ENCODE measurements at places on chromosomes 5 and 9. TPM values are rescaled to one million over a fixed set of nuclear protein-coding genes. Genes with fewer than 3 reads are reported as not detected.

DNA sequence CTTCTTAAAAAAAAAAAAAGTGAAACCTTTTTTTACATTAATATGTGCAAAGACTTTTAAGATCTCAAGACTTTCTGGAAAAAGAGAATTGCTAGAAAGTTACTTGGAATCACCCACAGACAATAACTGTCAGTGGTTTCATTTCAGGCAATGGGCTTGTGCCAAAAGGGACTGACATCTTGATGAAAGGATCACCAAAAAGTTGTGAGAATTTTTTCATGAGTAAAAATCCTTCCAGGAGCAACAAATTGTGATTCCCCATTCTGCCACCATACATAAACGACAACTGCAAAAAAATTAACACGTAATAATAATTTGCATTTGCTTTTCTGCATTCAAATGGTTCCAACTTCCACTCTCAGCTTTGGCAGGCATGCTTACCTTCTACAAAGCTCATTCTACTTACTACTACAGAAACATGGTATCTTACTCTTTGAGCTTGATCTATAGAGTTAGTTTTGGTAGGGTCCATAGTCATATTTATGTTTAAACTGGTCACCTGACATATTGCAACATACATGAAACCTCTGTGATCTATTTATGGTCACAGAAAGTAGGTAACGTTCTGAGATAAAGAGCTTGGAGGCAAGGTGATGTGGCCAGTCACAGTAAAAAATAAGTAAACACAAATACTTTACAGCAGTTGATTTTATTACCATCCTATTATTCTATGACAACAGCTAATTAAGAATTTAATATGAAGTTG, 3.0 kb downstream of the NREP start:
- no peak for DNase-seq

DNA sequence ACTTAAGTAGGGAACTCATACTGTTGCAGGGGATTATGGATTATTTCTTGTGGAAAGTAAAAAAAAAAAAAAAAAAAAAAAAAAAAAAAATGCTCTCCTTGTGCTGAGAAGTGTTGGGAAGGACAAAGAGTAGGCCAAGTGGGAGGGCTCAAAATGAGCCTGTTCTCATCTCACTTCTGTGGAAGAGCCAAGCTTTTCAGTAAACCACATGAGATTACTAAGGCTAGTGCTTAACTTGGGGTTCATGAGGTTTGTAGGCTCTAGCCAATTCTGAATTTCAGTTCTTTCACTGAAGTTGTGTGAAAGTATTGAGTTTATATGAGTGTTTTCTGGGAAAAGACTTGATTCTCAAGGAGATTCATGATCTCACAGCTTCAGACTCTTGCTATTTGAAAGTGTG, 23.0 kb upstream of the CEP78 start:
- DNase-seq: no peak

- no peak for DNase-seq
Observed at GRCh38 chr5:35900972-35901695, 37.3 kb downstream of the CAPSL start.

- DNase-seq: peak; percentile 36
Observed at GRCh38 chr5:91141642-91142041, 241.5 kb downstream of the ARRDC3 start.

DNA sequence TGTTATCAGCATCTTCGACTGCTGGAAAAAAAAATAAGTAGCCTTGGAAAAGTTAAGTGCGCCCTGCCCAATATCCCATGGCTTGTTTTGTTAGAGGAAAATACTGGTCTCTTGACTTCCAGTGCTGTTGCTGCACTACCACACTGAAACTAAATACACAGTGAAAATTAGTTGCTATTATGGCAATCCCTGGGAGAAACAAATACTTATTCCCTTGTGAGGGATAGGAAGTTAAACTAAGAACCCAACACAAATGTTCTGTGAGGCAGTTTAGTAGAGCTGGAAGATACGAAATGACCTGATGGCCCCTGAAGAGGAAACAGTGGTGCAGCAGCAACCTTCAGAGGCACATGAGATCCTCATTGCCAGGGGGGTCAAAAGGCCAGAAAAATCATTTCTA, 164.0 kb downstream of the ARL15 start:
- DNase-seq: no peak

DNA sequence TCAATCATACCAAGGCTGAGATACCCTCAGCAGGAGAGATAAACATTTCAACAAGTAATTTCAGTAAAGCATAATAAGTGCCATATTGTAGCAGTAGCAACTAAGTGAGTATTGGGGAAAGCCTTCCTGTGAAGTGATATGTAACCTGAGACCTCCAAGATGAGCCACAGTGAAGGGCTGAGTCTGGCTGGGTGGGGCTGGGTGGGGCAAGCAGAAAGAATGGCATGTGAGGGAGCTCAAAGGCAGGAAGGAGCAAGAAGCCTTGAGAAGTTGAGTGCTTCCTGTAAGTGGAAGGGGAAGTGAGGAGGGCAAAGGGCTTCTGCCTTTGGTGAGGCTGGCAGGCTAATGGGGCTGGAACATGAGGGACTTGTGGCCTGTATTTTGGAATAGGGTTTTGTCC, 19.7 kb upstream of the ASTN2 start:
- peak; percentile 31 for DNase-seq

The GRIA1 gene
- total RNA-seq: 3.3 TPM

All from neural progenitor cell (in vitro differentiated cells).